Skeletal muscle cell (primary cell): ENCODE measurements at places on chromosomes 5 and 9.

GRCh38 chr9:2332663-2333062, 288.9 kb upstream of the VLDLR start:
- no peak for DNase-seq

GRCh38 chr5:87499478-87500410, 87.0 kb upstream of the CCNH start:
- DNase-seq = no peak

DNA sequence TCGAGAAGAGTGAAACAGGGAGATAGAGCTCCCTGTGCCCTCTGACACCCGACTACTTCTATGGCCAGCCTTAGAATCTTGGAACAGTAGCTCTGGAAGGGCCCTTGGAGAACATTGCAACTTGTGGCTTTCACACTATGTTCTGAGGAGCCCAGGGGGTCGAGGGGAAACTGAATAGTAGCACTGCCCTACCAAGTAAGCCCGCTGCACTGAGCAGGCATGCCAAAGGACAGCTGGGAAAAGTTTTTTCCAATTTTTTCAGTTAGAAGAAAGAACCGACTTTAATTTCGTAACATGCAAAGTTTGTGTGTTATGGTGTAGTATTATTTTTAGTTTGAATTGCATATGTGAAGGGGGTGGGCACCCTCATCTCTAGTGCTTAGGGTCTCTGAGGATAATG, 10.9 kb downstream of the SMIM3 start:
- no peak for DNase-seq

- DNase-seq = no peak
Measured at GRCh38 chr5:90287036-90287435, 122.5 kb downstream of the CETN3 start.

GRCh38 chr9:28215536-28216299, 642.4 kb upstream of the C9orf72 start:
- no peak for DNase-seq

DNA sequence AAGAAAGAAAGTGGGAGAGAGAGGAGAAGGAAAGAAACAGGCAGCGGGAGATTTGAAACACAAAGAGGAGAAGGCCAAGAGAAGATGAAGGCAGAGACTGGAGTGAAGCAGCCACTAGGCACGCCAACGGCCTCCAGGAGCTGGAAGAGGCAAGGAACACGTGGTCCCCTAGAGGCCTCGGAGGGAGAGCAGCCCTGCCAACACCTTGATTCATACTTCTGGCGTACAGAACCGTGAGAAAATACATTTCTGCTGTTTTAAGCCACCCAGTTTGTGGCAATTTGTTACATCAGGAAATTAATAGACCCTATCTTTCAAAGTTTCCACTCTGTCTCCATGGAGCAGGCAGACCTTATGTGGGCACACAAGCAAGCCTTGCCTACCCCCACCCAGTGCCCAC, 133.4 kb downstream of the ACTL7B start:
- DNase-seq = peak; percentile 24

DNA sequence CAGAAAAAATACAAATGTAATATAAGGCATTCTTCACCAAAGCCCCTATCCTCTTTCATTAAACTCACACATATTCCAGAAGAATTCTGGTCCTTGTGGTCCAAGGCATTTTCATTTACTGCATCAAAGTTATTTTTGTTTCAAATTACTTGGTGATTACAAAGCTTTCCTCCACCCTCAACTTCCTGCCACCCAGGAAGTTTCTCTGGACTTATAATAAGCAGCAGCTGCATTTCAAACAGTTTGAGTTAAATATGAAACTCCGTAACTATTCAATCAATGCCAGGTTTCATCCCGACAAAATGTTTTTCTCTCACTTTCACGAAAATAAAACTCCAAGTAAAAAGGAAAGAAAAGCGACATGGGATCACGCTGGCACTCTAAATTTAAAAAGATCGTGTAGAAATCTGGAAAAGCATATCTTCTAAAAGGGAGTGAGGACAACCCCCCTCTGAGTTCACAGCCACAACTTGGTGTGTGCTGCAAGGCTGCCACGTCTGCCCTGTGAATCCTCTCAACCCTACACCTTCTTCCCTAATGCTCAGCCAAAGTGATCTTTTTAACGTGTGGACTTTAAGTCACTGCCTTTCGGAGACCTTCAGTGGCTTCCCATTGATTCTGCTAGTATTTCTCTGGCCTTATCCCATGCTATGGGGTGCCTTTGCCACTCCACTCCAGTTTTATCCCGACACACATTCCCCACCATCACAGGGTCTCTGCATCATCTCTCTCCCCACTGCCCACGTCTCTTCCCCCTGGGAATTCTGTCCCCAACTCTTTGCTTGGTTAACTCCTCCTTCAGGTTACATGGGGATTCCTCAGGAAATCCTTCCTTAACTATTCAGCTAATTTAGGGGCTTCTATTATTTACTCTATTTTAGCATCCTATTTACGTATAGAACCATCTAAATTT, 91.1 kb upstream of the CER1 start:
- DNase-seq = no peak
